Endodermal cell (in vitro differentiated cells): ENCODE measurements at places on chromosomes 16 and 17. TPM values are rescaled to one million over a fixed set of nuclear protein-coding genes. Genes with fewer than 3 reads are reported as not detected.

- peak; percentile 45 for DNase-seq
Observed at GRCh38 chr17:17416400-17417360, 60.1 kb upstream of the MED9 start.

GRCh38 chr17:73603971-73604370, 40.3 kb downstream of the SDK2 start:
- DNase-seq = no peak

P2RX5 gene
- total RNA-seq = 0.57 and 0.86 TPM in 2 replicates

OR1E2 gene
- total RNA-seq = not detected in 2 replicates

KRTAP3-2 gene
- total RNA-seq = not detected in 3 replicates

DNA sequence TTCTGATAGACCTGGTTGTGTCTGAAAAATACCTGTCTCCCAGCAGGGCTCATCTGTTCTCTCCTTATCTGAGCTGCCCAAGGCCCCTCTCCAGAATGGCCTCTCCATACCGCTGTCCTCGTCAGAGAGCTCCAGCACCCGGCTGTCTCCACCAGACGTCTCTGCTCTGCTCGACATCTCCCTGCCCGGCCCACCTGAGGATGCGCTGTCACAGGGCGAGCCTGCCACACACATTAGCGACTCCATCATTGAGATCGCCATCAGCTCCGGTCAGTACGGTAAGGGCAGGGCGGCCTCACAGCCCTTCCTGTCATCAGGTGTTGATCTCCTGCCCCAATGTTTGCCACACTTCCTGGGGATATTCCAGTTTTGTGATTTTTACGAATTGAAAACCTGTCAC, 10.2 kb upstream of the JPT2 start:
- DNase-seq = no peak

LITAFD gene
- not detected in 3 replicates for total RNA-seq

DNA sequence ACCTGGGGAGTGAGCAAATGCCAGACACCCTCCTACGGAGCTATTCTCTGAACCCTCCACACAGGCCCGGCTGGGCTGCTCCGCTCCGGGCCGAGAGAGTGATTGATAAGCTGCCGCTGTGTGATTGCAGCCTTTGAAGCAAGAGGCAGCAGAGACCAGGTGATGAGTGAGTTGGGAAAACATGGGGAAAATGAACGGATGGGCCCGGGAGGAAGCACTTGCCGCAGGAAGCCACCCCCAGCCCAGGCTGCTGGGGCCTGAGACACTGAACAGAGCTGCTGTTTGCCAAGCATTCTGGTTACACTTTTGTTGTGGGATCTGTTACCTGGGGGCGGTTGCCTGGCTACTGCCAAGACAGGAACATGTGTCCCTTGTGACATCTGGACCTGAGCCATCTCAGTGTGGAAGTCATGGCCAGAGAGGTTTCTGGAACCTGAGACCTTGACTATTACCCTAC, 46.4 kb upstream of the KLHDC4 start:
- no peak for DNase-seq
